ENCODE measurements at places on chromosomes 4 and X.
A peak's percentile ranks its signal among the peaks of the same experiment; 100 is the strongest.

DNA sequence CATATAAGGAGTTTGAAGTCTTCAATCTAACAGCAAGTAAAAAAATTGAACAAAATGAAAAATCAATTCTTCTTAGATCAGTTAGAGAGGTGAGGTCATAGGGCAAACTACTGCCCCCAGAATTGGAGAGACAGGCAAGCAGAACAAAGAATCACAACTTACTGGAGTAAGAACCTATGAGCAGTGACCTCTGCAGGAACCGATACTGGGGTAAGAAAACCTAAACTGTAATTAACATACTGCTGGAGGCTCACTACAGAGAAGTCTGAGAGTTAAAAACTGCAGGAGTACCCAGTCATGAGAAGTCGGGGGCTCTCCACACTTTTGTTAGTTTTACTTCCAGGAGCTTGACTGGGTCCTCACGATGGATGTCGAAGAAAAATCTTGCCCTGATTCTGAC is 16.0 kb downstream of the CLDN22 start:
- no peak for DNase-seq

- no peak for DNase-seq
Measured at GRCh38 chr4:89356086-89356485, 48.5 kb upstream of the GPRIN3 start.

- no peak for DNase-seq
Measured at GRCh38 chr4:186243331-186243730, 16.0 kb downstream of the KLKB1 start.

DNA sequence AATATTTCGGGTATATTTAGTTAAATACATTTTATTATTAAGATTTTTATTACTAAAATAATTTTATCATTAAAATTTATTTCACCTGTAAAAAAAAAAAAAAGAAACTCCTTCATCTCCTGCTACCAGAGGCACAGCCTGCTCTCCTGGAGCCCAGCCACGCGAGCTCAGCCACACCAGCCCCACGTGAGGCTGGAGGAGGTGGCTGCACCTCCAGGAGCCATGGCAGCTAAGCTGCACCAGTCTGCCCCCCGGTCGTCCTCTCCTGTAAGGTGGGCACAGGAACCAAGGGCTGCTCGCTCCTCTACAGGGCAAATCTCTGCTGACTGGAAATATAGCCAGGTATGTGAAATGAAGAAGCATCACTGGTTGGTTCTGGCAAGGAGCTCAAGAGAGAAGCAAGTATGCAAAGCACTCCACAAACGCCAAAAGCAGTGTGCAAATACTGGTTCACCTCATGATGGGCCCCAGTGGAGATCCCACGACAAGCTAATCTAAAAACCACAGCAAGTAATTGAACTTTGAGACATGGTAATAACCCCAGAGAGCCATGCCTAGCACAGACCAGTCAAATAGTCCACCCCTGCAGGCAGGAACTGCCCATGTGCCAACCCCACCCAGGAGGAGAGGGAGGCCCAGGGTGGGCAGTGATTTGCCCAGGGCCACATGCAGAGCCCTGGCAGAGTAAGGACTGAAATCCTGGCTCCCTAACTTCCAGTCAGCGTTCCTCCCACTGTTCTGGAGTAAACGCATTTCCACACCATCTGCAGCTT is 90.1 kb downstream of the WFS1 start:
- DNase-seq, result no peak

DNA sequence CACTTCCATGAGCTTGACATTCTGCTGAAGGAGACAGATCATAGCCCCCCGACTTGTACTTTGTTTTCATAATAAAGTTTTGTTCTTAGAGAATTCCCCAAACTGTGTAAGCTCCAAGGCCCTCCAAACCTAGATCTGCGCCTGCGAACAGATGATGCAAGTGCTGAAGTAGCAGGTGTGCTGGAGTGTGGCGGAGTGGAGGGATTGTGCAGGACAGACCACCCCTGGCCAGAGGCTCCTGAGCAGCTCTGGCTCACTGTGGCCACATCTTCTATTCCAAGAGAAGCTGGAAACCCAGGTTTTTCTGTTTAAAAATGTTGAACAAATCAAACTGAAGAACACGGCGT is 46.4 kb downstream of the TBC1D14 start:
- no peak for DNase-seq

DNA sequence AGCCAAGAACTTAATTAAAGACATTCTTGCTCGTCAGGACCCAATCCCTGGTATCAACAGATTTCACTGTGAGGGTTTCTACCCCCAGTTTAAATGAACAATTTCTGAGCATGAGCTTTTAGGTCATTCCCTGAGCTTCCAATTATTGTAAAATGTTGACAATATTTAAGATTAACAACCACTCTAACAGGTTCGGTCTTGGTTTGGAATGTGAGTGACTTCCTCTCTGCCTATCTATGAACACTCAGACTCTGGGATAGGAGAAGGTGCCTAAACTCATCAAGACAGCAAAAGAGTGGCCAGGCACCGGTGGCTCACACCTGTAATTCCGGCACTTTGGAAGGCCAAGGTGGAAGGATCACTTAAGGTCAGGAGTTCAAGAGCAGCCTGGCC is 82.9 kb upstream of the TMEM150C start:
- no peak for DNase-seq

DNA sequence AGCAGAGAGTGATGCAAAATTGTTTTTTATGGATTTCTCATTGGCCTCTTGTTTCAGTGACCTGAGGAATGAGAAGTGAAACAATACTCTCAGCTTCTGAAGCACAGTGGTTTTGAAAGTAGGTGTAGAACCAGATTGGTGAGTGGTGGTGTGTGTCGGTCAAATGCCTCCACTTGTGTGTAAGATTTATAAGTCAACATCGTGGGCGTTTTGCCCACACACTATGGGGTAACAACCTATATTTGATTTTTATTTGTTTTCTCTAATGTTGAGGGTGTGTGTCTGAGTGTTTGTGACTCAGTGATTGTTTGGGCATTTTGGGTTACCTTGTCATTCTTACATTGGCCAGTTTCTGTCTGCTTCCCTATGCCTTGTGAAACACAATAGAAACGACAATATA is 23.3 kb downstream of the ADGRL3 start:
- no peak for DNase-seq

GRCh38 chr4:24778464-24779225 is 16.7 kb upstream of the SOD3 start:
- DNase-seq, result no peak

DNA sequence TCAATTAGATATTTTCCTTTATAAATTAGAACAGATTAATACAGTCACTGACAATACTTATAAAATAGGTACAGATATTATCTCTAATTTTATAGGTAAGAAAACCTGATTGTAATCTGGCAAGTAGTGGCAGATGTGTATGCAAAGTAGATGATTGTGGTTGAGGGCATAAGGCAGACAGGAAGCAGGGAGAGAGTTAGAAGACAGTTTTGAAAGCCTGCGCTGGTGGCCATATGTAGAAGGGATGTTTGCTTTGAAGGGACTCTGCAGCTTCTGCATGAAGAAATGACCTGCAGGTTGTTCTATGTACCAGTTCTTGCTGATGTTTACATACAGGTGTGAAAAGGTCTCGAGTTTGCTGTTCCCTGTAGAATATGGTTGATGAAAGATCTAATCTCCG is 416.3 kb upstream of the SLIT2 start:
- no peak for DNase-seq

DNA sequence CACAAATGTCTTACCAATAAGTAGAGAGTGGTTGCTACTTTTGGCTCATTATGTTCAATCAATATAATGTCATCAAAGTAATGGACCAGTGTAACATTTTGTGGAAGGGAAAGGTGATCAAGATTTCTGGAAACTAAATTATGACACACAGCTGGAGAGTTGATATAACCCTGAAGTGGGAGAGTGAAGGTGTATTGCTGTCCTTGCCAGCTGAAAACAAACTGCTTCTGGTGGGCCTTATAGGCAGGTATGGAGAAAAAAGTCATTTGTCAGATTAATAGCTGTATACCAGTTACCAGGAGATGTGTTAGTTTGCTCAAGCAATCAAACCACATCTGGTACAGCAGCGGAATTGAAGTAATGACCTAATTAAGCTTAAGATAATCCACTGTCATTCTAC is 17.3 kb upstream of the GUCY1B1 start:
- DNase-seq, result no peak

- DNase-seq, result no peak
Measured at GRCh38 chrX:101484135-101484534, 1.1 kb upstream of the ARMCX4 start.

DNA sequence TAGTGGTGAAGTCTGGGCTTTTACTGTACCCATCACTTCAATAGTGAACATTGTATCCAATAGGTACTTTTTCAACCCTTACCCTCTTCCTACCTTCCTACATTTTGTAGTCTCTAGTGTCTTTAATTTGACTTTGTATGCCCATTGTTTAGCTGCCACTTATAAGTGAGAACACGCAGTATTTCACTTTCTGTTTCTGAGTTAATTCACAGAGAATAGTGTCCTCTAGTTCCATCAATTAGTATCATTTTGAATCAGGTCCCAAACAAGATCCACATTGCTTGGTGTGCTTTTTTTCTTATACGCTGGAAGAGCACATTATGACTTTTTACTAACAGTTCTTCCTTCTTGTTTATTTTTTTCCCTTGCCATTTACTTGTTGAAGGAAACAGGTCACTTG is 176.0 kb upstream of the WDFY3 start:
- no peak for DNase-seq

- peak; percentile 64 for DNase-seq
Measured at GRCh38 chrX:7927259-7928167, at the start of gene PNPLA4. Gene PNPLA4, minus strand, starts transcription at chrX:7927413. Its CDS starts 1,294 bp downstream, at chrX:7926119.

DNA sequence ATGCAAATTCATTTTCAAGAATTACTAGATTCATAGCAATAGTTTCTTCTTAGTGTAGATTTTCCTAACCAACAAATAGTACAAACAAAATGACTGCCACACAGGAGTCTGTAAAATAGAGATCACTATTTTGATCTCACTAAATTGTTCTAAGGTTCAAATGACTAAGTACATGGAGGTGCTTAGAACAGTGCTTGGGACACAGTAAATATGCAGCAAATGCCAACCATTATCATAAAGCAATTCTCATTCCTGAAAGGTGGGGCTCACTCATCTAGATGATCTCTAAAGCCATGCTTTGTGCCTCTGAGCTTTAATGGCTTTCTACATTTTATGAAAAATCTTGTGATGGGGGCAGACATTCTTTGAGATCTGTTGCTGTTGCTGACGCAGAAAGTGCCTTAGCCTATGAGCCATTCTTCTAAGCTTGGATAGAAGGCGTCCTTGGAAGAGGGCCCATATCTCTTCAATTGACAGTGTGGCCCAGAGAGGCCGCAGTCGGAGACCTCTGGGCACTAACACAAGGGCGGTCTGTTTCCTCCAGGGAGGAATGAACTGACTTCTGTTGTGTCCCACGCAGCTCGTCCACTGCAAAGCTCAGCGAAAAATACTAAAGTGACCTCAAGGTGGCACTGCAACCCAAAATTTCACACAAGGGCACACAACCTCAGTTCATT is 23.5 kb downstream of the TLR10 start:
- DNase-seq, result peak; percentile 40

DNA sequence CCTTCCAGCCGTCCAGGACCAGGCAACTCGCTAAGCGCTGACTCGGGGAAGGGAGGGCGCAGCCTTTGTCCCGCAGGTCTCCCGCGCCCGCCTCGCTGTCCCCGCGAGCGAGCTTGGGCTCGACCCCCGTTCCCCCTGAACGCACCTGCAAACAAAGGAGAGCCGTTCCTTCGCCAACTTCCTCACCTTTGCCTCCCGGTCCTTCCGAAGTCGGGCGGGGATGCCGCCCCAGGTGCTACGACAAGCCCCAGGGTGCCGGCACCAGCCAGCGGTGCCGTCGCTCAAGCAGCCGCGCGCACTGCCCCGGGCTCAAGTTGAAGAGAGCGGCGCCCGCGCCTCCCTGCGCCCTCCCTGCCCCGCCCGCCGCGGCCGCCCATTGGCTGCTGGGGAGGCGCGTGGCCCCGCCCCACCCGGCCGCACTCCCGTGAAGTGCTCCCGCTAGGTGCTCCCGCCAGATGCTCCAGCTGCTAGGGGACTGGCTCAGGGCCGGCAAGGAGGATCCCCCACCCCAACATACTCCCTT is 107.1 kb downstream of the NSUN7 start:
- DNase-seq, result peak; percentile 17

DNA sequence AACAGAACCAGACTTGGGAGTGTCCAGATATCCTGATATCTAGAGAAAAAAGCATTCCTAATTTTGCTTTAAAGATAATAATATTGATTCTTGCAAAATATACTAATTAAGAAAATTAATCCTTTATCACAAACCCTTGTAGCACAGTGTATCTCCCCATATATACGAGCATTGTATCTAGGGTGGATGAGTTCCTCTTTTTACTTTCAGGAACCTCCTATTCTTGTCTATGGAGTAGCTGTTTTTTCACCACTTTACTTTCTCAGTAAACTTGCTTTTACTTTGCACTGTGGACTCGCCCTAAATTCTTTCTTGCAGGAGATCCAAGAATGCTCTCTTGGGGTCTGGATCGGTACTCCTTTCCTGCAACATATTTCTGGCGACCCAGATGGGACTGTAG is 103.9 kb downstream of the GLUD2 start:
- DNase-seq, result no peak

- DNase-seq, result no peak
Measured at GRCh38 chr4:102612824-102613366, 111.7 kb downstream of the NFKB1 start.

DNA sequence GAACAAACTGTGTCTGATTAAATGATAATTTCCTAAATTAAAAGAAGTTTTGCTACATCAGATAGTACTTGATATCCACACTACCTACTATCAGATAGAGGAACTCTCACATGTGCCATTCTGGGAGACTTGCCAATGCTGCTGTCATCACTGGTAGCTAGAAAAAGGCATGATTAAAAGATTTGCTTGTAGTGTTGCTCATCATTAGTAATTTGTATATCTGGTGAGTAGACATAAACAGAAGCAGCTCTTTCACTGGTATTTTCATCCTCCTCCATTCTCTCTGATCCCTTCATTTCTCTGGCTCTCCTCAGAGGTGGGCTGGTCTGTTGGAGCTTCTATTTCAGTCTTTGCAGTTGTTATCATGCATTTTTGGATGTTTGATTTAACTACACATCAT is 56.0 kb downstream of the SPRY1 start:
- DNase-seq, result no peak

GRCh38 chrX:11913001-11913400 is 155.0 kb downstream of the MSL3 start:
- no peak for DNase-seq

GRCh38 chr4:93710101-93710846 is 118.3 kb upstream of the ATOH1 start:
- no peak for DNase-seq

GRCh38 chr4:168978001-168978700 is 31.9 kb downstream of the CBR4 start:
- no peak for DNase-seq

DNA sequence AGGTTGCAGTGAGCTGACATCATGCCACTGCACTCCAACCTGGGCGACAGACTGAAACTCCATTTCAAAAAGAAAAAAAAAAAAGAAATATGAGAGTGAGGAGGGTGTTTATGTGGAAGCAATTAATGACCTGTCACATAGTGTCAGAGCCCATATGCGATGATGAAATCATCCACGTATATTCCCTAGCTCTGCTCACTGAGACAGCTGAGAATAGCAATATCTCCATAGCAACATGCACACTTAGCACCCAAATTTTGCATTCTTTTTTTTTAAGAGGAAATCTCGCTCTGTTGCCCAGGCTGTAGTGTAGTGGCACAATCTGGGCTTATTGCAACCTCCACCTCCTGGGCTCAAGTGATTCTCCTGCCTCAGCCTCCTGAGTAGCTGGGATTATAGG is 31.5 kb upstream of the OPHN1 start:
- no peak for DNase-seq

GRCh38 chrX:47863187-47863586 is 26.5 kb downstream of the ZNF81 start:
- DNase-seq, result no peak
